NCI-H2081 treated with DMSO at 0.1 percent for 48 hours (cell line): ENCODE measurements at places on chromosomes 11 and 22.

DNA sequence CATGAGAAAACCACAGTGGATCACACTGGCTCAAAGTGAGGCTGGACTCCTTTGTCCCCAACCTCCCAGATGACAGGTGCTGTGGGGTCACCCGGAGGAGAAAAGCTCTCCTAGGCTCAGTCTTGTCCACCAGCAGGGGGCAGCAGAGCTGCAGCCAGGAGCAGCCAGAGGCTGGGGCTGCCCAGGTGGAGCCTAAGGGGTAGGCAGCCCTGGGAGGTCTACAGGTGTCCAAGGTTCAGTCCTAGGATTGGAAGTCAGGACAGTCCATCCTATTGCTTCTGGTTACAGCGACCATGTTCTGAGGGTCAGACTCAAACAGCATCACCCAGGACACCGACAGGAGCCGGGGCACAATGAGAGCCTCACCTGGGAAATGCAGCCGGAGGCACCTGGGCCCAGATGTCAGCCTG, 77.6 kb upstream of the IGLL5 start:
- DNase-seq: no peak

DNA sequence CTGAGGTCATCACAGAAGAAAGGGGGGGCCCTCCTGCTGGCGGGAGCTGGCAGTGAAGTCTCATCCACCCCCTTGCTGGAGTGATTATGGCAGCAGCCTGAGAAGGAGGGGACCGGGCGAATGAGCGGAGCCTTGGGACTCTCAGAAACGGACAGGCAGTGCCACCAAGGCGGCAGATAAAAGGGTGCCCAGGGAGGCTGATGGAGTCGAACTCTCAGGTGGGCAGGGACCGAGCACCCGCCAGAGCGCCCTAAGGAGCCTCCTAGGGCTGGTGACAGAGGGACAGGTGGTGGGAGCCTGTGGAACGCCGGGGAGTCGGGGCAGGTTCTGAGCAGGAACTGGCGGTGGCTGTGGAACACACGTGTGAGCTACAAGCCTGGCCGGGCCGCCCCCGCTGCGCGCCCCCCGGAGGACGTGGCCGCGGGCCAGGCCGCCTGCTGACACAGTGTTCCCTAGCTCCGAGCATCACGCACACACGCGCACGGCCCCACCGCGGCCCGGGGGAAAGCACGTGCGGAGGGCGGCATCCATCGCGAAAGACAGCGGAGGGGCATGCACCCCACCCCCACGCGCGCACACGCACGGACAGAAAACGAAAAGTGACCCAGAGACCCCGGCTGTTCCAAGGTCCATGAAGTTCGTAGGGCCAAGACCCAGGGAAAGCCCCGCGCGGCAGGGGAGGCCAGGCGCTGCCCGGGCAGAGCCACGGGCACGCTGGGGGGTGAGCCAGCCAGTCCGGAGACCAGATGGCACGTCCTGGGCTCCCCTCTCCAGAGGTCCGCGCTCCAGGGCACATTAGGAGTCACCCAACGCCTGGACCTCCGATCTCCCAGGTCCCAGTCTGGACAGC, 1.0 kb downstream of the VWCE start:
- peak; percentile 60 for DNase-seq

GRCh38 chr11:70666311-70666710, 268.0 kb downstream of the CTTN start:
- no peak for DNase-seq

DNA sequence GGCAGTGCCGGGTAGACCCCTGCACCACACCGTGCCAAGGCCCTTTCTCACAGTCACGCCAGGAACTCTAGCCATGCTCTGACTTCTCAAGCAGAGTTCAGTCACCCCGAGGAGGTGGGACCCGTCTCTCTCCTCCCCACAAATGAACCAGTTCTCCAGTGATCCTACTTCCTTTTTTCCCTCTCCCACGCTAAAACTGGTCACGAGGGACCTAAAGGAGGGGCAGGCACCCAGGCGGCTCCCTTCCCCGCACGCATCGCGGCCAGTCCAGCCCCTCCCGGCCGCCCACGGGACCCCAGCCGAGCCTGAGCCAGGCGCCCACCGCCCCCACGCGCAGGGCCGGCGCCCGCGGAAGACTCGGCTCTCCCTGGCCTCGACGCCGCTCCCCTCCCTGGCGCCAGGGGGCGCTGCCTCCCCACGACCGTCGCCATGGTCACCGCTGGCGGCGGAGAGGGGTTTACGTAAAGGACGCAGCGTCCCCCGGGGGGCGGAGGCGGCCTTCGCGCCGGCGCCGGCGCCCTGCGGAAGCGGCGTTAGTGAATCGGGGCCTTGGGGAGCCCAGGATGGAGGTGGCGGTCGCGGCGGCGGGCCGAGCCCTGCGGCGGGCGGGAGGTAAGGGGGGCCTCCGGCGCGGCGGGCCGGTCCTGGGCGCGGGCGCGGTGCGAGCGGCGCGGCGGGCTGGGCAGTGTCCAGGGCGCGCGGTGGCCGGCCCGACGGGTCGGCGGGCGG, at the start of gene DAGLA:
DAGLA (plus strand) TSS at position 499 of the 729 bp plus-strand sequence. CDS start 39,765 bp downstream, outside the sequence.
- no peak for DNase-seq

DNA sequence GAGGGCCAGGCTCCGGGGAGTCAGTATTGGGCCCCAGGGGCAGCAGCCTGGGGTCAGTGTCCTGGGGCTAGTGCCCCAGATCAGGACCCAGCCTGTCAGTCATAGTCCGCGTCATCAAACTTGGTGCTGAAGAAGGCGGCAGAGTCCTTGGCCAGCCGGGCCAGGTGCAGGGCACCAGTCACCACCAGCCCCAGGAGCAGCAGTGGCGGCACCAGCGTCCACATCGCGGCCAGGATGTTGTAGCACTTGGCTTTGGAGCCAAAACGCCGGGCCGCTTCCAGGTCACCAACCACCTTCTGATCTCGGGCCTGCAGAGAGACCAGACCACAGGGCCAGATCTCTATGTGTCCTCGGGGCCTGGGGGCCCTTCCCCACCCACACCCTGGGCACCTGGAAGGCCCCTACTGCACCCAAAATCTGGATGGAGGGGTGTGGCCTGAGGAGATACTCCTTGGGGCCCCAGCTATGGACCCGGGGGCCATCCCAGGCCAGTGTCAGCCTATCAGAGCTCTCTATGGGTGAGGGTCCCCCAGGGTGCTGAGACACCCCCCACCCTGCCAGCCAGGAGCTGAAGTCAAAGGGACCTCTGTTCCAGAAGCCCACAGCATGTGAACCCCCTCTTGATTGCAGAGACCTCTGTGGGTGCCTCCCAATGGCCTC, 790 bp downstream of the IFITM5 start:
- DNase-seq: no peak

DNA sequence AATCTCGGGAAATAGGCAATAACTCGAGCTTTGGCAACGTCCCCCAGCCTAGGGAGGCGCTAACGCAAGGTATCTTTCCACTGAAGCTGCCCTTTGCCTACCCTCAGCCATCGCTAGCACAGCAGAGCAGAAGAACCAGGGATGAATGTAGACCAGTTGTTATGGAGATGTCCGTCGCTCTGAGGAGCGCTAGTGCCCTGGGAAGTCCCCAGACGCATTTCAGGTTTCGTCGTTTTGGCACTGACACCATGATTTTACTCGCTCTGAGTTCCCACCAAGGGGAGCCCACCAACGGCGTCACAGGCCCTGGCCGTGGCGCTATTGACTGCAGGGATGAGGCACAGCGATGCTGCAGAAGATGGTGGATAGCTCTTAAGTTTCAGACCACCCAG, 22.7 kb upstream of the BDNF start:
- no peak for DNase-seq

GRCh38 chr11:84790849-84791427, 836.2 kb downstream of the DLG2 start:
- no peak for DNase-seq

- no peak for DNase-seq
Observed at GRCh38 chr11:78180751-78181150, 7.7 kb downstream of the KCTD21 start.

DNA sequence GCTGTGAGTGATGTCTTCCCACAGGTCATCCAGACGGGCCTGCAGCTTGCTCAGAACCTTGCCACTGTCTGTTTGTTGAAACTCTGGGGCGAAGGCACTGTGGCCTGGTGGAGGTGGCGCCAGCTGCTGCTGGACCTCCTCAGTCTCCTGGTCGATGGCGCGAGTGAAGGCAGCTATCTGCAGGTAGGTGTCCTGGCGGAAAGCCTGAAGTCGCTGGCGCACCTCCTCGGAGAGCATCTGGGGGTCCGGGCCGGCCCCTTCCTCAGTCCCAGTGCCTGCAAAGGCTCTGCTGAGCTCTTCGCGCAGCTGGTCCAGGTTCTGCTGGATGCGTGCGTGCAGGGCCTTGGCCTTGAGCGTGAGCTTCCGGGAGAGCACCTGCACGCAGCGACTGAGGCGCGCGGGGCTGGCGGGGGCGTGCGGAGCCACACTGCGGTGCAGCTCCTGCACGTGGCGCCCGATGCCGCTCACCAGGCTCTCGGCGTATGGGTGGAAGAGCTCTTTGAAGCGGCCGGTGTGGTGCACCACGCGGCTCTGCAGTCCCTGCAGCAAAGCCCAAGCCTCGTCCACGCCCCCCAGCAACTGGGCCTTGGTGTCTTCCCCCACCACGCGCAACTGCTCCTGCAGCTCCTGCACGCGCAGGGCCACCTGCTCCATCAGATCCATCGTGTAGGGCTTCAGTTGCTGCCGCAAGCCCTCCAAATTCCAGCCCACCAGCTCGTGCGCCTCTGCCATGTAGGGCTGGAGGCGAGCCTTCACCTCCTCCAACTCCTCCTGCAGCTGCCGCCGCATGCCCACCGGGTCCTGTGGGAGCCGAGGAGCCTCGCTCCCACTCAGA, 1.3 kb downstream of the APOA5 start:
- DNase-seq: no peak

DNA sequence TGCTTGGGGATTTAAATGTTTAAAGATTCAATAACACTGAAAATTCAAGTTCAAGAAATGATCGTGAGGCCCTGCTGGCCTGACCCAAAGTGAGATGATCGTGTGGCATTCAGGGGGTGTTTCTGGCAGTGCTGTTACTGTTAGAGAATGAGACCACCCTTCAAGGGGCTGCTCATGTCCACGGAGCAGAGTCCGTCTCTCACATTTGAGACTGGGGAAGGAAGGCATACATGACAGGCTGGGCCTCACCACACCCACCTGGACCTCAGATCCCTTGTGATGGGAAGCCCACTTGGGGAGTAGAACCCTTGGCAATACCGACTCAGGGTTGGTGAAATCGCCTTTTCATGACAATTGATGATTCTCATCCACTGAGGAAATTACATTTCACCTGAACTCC, 16.1 kb upstream of the NRIP3 start:
- DNase-seq: no peak

DNA sequence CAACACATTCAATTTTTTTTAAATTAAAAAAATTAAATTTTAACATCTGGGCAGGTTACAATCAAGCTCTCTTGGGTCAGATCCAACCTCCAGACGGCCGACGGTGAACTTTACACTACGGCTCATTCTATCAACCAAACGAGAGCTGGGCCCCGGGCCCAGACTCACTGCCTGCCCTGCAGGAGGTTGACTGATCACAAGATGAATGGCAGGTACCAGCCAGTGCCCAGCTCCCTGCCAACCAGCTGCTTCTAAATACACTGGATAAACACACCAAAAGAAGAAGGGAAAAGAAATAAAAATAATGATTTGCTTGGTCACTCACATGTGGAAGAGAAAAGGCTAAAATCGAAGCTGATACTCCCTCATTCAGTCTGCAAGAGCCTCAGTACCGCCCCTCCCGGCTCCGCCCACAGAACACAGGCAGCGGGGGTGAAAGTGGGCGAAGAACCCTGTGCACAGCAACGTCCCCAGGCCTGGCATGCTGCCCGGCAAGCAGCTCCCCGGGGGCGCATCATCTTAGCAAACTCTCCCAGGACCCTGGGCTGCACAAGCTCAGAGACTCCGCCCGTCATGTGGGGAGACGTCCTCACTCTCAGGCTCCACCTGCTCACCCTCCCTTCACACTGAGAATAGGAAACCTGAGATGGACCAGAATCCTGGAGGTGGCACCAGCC, 303.4 kb downstream of the SHANK2 start:
- DNase-seq: peak; percentile 55

DNA sequence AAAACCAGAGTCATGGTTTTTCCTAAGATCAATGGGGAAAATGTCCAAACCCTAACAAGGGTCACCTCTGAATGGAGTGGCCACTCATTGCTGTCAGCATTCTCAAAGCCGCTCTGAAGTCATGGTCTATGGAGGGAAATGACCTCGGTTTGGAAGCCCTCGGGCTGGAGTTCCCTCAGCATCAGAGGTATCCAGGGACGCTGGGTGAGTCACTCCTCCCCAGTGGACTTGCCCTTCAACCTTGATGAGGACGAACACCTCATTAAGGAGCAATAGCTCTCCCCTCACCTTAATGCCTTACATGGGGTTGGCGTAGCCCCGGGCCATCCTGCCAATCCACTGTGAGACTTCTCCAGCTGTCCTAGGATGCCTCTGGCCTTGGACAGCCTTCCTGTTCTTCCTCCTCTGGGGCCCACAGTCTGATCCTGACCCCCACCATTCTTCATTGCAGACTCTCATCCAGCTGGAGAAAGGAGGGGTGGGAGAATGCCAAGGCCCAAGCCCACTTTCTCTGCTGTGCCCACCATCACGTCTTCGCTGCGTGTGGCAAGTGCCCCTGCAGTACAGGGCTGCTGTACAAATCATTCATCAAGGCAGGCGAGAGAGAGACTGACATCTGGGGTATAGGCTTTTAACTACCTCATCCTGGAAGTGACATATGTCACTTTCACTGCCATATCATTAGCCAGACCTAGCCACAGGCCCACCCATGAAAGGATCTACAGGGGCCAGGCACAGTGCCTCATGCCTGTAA, 25.4 kb upstream of the MYH9 start:
- no peak for DNase-seq

GRCh38 chr11:6646918-6647679, 8.5 kb downstream of the DCHS1 start:
- DNase-seq: no peak

DNA sequence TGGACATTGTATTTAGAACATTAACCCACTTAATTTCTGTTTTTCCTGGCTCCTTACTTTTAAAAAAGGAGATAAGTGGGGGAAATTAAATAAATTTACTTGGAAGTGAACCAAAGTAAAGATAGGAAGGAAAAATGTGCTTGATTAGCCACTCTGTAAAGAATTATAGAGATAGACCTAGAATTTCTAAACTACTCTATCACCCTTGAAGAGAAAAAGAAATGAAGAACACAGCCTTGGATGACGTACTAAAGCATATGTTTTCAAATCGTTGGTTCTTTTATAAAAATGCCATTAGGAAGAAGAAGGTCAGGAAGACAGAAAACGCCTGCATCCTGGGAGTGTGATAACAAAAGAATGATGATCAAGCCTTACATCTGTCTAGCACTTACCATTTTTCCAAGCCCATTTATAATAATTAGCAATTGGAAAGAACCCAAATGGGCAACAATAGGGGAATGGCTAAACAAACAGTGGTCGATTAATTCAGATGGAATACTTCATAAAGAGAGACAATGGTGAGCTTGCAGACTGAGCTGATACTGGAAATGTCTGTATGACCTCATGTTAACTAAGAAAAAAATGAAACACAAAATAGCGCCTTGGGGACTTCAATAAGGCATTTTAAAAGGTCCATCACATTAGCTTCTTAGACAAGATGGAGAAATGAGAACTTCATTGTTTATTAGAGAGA, 81.0 kb upstream of the LRRC55 start:
- no peak for DNase-seq

GRCh38 chr11:76339221-76339620, 41.7 kb downstream of the THAP12 start:
- DNase-seq: no peak
